Mesendoderm (in vitro differentiated cells): ENCODE measurements at places on chromosomes 13 and 19.

- DNase-seq = no peak
Measured at GRCh38 chr19:13002166-13002898, 7.1 kb downstream of the NFIX start.

GRCh38 chr13:79307866-79308298 lies 98.2 kb downstream of the RBM26 start:
- no peak for DNase-seq

DNA sequence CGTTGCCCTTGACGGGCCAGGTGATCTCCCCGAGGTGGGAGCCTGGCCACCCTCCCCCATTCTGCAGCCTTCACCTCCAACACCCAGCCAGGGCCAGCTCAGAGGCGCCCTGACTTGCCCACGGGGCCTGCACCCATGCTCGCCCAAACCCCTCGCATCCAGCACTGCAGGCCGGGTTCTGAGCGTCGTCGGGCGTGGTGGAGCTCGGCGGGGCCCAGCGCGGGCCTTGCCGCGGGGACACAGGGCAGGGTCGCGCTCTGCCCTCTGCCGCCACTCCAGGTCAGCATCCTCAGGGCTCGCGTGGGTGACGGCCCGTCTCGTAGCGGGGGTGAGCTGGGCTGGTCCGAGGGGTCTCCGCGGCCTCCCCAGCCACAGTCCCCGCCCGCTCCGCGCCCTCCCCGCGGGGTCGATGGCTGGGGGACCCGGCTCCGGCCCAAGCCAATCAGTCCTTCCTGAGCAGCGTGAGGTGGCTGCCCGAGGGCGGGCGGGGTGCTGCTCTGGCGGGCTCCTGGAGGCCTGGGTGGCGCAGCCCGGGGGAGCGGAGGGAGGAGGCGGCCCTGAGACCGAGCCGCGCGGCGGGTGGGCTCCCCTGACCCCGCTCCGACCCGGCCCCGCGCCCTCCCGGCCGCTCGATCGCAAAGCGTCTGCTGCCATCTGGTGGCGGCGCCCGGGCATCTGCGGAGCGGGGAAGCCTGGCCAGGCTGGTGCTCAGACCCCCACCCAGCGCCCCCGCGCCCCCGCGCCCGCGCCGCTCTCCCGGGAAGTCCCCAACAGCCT lies 61.4 kb downstream of the CCNE1 start:
- DNase-seq = peak; percentile 57

GRCh38 chr13:42021851-42022250 lies 26.6 kb upstream of the DGKH start:
- no peak for DNase-seq
